ENCODE measurements at places on chromosomes 7 and 10.

GRCh38 chr10:48361176-48361575 lies 54.7 kb downstream of the MAPK8 start:
- no peak overlapping the region for H3K27ac ChIP-seq
- no peak overlapping the region for H3K4me3 ChIP-seq
- no peaks in the 10 kb centered on the region for H3K27me3 ChIP-seq
- H3K4me1 ChIP-seq = peaks cover 8% of the 10 kb centered on the region
- H3K36me3 ChIP-seq = no peaks in the 10 kb centered on the region

GRCh38 chr10:4867520-4868356 lies 41.7 kb downstream of the AKR1E2 start:
- no peaks in the 10 kb centered on the region for H3K27me3 ChIP-seq
- no peaks in the 10 kb centered on the region for H3K36me3 ChIP-seq
- H3K4me3 ChIP-seq = no peak overlapping the region
- H3K27ac ChIP-seq = no peak overlapping the region

GRCh38 chr7:76009672-76010600 lies 15.5 kb upstream of the TMEM120A start:
- peak overlapping the region; percentile 83 for H3K27ac ChIP-seq
- H3K4me1 ChIP-seq = peaks cover 42% of the 10 kb centered on the region
- H3K4me3 ChIP-seq = peak overlapping the region; percentile 61
- H3K27me3 ChIP-seq = no peaks in the 10 kb centered on the region

DNA sequence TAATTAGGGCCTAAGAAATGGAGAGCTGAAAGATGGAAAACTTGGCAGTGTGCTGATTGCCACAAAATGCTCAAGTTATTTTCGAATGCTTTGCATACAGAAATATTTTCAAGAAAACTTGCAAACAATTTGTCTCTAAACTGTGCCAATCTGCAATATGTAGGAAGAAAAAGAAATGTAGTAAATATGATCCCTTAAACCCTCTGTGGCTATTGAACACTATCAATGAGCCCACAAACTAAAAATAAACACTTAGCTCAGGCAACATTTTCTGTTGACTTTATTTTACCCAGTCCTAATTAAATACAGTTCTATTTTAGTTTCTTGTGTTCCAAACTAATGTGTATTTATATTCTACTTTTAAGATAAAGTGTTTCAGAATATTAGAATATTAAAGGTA lies 342.1 kb downstream of the SEMA3D start:
- no peaks in the 10 kb centered on the region for H3K36me3 ChIP-seq
- DNase-seq = no peak
- no peak overlapping the region for H3K27ac ChIP-seq
- H3K27me3 ChIP-seq = no peaks in the 10 kb centered on the region
- no peaks in the 10 kb centered on the region for H3K4me1 ChIP-seq

GRCh38 chr10:70048030-70048723 lies 4.5 kb upstream of the MACROH2A2 start:
- H3K4me1 ChIP-seq = peaks cover 9% of the 10 kb centered on the region
- no peaks in the 10 kb centered on the region for H3K36me3 ChIP-seq
- DNase-seq = no peak
- peaks cover 25% of the 10 kb centered on the region for H3K27me3 ChIP-seq
- no peak overlapping the region for H3K4me3 ChIP-seq

GRCh38 chr10:36023939-36024338 lies 381.8 kb upstream of the FZD8 start:
- H3K36me3 ChIP-seq = no peaks in the 10 kb centered on the region
- no peaks in the 10 kb centered on the region for H3K27me3 ChIP-seq
- no peak for DNase-seq
- no peak overlapping the region for H3K4me3 ChIP-seq
- no peaks in the 10 kb centered on the region for H3K4me1 ChIP-seq
- H3K27ac ChIP-seq = no peak overlapping the region

GRCh38 chr7:57427146-57427545 lies 22.8 kb upstream of the ZNF716 start:
- no peaks in the 10 kb centered on the region for H3K36me3 ChIP-seq
- H3K27me3 ChIP-seq = no peaks in the 10 kb centered on the region
- no peak overlapping the region for H3K27ac ChIP-seq
- H3K4me1 ChIP-seq = no peaks in the 10 kb centered on the region
- no peak overlapping the region for H3K4me3 ChIP-seq

DNA sequence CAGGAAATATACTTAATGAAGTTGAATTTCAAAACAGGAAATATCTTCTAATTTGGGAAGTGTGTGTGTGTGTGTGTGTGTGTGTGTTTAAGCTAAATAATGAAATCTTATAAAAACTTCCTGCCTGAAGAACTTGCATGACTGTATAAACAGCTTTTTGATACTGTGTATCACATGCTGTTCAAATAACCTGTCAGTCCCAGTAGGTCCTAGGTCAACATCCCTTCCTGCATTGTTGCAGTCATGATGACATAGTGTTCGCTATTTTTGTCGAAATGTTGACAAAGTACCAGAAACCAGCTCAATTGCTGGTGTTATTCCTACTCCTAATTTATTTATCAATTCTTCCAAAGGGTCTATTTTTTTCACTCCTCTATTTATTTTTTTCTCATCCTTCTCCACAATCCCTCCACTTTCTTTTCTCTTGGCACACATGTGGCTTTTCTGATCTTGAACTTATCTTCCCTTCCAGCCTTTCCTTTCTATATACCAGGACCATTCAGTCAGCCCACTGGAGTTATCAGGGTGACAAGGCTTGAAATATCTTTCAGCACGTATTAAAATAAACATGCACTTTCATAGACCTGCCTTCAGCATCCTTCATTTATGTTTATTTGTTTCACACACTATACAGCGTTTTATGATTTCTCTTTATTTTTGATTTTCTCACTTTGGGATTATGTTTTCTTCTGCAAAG lies 115.8 kb downstream of the PLXDC2 start:
- no peak overlapping the region for H3K4me3 ChIP-seq
- H3K27ac ChIP-seq = no peak overlapping the region
- H3K36me3 ChIP-seq = no peaks in the 10 kb centered on the region
- H3K4me1 ChIP-seq = peaks cover 2% of the 10 kb centered on the region
- DNase-seq = no peak

- no peaks in the 10 kb centered on the region for H3K4me1 ChIP-seq
- no peaks in the 10 kb centered on the region for H3K27me3 ChIP-seq
- H3K36me3 ChIP-seq = no peaks in the 10 kb centered on the region
- H3K27ac ChIP-seq = no peak overlapping the region
- no peak for DNase-seq
- H3K4me3 ChIP-seq = no peak overlapping the region
These were observed 1172.9 kb upstream of the AUTS2 start for GRCh38 chr7:68425377-68425776.

DNA sequence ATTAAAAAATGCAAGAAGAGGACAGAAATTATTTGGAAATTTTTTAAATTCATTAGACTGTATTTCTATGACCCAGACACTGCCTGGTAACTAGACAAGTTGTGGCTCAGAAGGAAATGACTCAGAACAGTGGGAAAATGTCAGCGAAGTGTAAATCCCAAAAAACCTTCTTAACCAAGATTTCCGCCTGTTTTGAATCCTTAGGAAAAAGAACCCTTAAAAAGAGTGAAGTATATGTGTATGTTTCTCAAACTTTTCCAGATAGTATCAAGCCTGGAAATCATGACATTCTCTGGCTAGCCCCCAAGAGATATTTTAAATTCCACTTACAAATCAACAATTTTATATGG lies 42.7 kb upstream of the PLXNA4 start:
- DNase-seq = no peak
- H3K27me3 ChIP-seq = peaks cover 12% of the 10 kb centered on the region
- no peaks in the 10 kb centered on the region for H3K36me3 ChIP-seq
- H3K27ac ChIP-seq = no peak overlapping the region
- peaks cover 10% of the 10 kb centered on the region for H3K4me1 ChIP-seq

Data from activated B cell treated with CpG ODN at 0.5 μM for 24 hours (primary cell).